ENCODE measurements at places on chromosomes 1 and 21. TPM values are rescaled to one million over a fixed set of nuclear protein-coding genes. Genes with fewer than 3 reads are reported as not detected.
A peak's percentile ranks its signal among the peaks of the same experiment; 100 is the strongest.

DNA sequence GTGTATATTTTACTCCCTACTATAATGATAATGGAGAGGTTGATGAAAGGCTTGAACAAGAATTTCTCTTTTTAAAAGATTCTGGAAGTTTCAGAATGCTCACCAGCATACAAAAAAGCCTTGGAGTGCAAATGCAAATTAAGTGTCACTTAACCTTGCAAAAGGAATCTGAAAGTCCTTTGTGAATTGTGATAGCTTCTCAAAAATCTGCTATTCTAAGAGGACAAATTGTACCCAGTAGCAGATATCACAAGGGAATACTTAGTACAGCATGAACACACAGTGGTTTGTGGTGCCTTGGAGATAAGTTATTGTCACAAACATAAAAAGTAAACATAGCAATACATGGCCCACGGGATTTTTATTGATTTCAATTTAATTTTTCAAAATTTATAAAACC is 1208.3 kb upstream of the B3GALT2 start:
- no peak for DNase-seq

- DNase-seq, result no peak
Measured at GRCh38 chr1:221069178-221069903, 190.1 kb downstream of the HLX start.

DNA sequence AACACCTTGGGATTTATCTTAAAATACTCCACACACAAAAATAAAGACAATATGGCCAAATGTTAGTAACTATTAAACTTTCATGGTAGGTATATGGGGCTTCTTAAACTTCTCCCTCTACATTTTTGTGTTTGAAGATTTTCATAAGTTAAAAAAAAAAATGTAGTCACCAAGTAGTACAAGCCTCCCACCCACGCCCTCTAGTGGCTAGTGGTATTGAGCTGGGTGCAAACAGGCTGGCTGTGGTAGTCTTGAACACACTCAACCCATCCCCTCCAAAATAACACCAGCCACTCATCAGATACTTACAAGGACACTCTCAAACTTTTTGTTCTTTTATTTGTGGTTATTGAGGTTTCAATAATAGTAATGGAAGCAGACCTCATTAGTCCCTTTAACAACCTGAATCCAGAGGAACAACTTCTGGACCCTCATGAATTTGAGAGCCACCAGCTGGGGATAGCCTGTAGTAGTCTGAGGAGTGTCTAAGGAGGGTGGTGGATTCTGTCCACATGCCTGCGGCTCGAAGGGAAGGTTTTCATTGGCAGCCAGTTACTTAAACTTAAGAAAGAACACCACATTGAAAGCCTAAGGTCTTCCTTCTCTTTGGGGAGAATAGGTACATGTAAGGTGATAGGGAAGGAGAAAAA is 15.6 kb downstream of the RD3 start:
- peak; percentile 87 for DNase-seq

Gene CROCC
- total RNA-seq, result 12.0 TPM

Gene PIK3C2B
- total RNA-seq, result 55.4 TPM

All from HT-29 (cell line).